IPS DF 19.7 (cell line): ENCODE measurements at places on chromosomes 3 and 15.

GRCh38 chr3:150547045-150547741 lies 606 bp downstream of the EIF2A start:
- DNase-seq: no peak

DNA sequence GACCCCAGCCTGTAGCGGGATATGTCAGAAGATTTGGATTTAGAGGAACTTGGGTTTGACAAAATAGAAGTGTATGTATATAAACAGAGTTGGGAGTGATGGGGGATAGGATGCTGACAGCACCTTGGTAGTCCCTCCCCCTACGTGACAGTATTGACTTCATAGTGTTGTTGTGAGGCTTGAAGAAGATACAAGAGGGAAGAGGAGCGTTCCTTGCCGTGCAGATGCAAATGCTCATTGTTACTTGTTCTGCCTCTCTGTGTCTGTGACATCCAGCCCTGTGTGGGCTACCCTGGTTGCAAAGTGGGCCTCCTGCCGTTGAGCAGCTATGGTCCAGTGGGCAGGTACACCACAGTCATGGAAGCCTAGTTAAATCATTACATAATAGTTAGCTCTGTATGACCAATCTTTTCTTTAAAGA lies 45.0 kb downstream of the SMAD3 start:
- DNase-seq: no peak

GRCh38 chr15:68682330-68682729 lies 103.5 kb downstream of the CORO2B start:
- no peak for DNase-seq

DNA sequence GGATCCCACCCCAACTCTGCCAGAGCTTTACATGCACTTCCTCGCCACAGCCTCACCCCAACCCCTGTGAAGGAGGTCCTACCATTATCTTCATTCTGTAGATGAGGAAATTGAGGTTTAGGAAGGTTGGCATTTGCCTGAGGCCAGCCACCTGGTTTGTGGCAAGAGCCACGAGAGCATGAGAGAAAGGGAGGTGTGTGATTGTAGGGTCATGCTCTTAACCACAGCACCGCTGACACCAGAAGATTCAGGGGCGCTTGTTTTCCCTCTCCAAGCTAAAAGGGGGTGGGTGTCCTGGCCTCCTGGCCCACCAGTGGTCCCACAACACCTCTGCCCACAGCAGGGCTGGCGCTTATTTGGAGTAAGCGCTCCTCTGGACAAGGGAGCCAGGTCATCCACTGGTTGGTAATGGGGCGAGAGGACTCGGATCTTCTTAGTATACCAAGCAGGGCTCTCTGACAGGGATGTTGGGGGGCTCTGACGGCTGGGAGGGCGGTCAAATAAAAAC lies 691 bp downstream of the RHCG start:
- DNase-seq: no peak

DNA sequence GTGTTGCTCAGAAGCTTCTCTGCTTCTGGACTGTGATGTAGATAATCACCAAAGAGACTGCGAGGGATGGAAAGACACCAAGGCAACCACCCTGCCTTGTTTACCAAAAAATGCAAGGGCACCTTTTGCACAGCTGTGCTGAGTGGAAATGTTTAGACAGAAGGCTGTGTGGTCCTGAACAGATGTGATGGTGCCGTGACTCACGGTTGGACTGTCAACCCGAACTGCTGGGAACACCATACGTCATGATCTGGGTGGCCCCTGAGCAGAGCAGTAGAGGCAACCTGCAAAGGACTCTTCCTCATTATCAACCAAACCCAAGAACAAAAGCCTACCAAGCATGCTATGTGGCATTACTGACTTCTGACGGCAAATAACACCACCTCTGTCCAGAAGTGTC lies 61.3 kb upstream of the LPP start:
- DNase-seq: no peak

DNA sequence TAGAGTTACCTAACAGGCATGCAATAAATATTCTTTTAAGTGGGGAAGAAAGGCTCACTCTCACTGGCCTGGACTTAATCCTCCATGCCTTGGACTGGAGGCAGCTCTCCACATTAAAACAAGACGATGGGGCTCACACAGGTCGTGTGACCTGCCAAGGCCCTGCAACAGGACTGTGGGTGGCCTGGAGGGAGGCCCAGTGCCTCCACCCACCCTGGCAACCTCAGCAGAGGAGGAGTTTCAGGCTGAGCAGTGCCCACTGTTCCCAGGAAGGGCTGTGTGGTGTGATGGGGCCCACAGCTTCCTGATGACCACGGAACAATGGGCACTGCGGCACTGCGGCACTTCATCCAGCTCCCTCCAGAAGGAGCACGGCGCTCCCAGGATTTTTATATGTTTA lies 5.5 kb downstream of the UROC1 start:
- DNase-seq: no peak

- DNase-seq: no peak
These were observed 33.0 kb upstream of the HHATL start for GRCh38 chr3:42735615-42736014.

DNA sequence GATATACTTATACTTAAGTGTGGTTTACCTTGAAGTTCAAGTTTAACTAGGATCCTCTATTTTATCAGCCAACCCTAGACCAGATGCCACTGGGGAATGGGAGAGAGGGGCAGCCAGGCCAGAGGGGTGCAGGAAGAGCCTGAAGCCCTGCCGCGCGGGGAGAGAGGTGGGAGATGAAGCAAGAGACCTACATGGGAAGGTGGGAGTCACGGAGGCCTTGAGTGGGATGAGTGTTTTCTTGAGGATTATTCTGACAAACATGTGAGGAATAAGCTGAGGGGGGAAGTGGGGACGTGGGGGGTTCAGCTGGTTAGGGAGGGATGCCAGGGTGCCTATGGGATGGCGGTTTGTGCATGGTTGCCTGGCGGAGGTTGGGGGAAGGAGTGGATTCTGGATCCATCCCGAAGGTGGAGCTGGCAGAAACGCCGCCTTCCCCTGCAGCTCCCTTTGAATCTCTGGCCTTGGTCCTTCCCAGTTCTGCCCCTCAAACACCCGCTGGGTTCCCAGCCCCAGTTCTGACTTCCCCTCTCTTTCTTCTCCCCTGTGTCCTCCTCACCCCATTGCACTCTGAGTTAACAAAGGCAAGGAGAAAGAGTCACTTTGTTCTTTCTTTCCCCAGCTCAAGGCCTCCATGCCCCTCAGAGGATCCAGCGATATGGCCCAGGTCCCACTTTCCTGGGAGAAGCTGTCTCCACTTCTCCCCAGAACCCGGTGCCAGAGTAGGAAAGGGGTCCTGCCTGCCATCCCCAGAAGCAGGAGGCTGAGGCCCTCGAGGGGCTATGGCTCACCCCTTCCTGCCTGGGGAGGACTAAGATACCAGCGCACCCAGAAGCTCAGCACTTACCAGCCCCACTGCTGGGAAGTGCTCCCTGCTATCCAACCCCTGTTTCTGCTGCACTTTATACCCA lies 274.2 kb downstream of the UACA start:
- DNase-seq: no peak

GRCh38 chr15:80556694-80557367 lies 138.3 kb upstream of the ABHD17C start:
- DNase-seq: no peak

- DNase-seq: no peak
These were observed 626 bp downstream of the SEC62 start for GRCh38 chr3:169966951-169967915.
